HT-29 (cell line): ENCODE measurements at places on chromosomes 4 and X. TPM values are rescaled to one million over a fixed set of nuclear protein-coding genes. Genes with fewer than 3 reads are reported as not detected.

GRCh38 chr4:40283413-40283812 lies 51.7 kb upstream of the CHRNA9 start:
- no peak for DNase-seq

DNA sequence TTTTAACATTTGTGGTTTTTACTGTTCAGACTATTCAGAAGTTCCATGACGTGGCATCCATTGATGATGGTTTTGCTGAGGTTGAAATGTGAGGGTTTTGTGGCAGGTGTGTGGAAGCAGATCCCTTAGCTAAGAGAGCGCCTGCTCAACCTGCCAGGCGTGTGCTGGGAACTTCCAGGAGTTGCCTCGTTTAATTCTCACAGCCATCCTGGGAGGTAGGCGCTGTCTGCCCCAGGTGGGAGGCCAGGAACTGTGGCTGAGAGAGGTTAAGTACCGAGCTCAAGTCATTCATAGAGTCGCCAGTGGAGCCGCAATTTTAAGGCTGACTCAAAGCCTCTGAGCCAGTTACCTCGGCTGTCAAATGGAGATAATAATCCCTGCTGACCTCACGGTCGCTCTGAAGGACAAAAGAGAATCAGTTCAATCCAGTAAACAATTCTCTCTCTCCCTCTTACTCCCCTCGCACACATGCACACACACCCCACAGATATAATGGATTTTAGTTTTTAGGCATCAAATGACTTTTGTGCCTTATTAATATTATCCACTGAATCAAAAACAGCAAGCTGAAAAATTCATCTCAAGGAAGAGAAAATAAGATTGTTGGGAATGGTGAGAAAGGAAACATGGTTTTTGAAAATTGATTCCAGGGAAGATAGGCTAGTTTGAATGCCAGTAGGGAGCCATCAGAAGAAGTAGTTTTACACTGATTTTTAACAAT lies 171.3 kb downstream of the PTTG2 start:
- DNase-seq: no peak

DNA sequence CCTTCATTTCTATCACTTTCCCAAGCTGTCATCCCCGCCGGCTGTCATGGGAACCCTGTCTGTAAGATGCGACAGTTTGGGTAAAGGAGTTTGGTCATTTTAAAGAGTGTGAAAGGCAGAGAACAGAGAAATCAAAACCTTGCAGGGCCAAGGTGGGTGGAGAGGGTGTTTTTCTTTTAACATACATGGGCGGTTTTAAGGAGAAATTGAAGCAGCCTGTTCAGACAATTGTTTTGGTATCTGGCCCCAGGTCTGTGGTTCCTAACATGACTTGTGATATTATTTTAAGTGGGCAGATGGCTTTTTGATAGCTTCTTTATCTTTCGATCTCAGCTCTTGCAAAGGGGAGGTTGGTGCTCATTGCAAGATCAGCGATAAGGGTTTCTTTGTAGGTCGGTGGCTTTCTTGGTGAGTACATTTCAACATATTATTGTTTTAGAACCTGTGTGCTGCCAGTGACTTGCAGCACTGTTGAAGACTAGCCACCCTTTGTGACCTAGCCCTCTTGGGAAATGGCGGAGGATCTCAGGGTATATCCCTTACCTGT lies 3.7 kb downstream of the PPP1R3F start:
- no peak for DNase-seq

DNA sequence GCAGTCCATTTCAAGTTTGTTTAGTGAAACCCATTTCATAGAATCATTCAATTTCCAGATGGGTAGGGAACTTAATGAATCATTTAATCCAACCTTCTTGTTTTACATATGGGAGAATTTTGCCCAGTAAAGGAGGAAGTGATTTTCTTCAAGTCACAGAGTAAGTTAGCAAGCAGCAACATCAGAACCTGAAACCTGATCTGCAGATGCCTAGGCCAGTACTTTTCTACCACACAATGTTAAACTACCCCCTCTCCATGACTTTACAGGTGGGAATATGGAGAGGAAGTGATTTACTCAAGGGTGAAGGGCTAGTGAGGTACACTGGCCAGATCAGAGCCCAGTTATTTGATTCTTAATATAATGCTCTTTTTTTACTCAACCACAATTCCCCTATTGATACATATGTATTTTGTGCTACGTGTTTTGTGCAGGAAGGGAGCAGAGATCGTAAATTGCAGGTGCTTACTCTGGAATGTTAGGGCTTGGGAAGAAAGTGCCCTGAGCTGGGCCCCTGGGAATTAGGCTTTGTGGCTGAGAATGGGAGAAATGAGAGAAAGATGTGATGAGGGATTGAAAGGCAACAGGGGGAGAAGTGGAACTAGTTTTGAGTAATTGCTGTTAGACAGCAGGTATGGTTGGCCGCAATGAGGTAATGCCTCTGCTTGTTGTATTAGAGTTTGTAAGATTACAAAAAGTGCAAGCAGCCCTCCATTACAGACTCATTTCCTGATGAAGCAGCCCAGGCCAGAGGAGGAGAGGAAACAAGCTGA lies 6.8 kb downstream of the LHFPL1 start:
- DNase-seq: no peak

SUPT20HL1 gene
- total RNA-seq: not detected in 2 replicates

DNA sequence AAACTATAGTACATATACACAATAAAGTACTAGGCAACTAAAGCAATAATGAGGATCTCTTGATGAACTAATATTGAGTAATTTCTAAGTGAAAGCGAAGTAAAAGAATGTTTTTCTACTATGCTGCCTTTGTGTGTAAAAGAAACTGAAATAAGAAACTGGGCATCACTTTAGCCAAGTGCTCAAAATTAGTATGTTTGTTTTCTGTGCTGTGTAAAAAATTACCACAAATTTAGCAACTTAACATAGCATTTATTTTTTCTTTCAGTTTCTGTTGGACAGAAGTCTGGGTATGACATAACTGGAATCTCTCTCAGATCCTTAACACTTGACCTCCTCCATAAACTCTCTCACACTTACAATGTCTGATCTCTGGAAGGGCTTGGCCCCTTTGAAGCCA lies 687.1 kb upstream of the MAGEB2 start:
- no peak for DNase-seq

DNA sequence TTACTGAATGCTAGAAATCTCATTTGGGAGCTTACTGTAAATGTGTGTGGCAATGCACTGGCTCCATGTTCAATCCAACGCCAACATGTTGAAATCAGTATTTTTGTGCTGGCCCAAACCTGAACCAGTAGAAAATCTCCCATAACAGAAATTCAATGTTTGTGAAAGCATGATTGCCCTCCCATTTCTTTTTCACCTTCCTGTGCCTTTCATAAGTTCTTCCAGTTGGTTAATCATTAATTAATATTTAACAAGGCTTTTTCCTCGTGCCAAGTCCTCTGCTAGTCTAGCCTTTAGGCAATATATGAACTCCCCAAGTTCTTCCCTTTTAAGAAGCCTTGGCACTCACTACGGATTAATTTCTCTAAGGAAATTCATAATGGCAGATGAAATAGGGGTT lies 1.3 kb upstream of the PLS3 start:
- peak; percentile 56 for DNase-seq

STK32B gene
- total RNA-seq: not detected in 2 replicates

RNF150 gene
- not detected in 2 replicates for total RNA-seq

- DNase-seq: no peak
Measured at GRCh38 chr4:8326206-8326605, 56.7 kb downstream of the HTRA3 start.

DNA sequence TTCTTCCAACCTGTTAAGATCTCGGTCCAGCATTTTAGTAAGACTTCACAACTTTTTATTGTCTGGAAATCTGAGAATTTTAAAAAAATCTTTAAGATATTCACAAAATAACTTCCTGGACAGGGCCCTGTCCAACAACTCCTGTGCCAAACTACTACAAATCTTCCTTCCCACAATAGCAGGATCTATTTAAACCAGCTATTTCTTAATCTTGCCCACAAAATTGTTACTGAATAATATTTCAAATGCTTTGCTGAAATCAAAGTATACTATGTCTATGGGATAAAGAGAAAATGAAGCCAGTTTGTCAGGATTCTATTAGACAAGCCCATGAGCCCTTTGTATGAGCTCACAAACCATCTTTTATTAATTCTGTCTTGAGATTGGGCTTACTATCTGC lies 104.1 kb upstream of the DDIT4L start:
- DNase-seq: no peak

DNA sequence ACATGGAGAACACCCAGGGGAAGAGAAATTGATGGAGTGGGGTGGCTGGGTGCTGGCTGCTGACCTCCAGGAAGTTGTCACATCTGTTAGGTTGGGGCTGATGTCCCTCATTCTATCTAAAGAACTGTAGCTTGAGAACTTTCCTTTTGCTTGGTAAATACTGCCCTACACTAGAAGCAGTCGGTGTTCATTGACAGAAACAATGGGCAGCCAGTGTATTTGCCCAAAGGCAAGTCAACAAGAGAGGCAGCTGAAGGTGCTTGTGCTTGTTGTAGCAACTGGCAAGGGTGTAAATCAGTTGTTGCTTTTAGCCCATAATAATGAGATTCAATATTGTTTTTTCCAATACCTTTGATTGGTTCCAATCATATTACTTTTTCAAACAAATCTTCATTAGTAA lies 956 bp downstream of the TMEM154 start:
- DNase-seq: no peak

TCP11X1 gene
- total RNA-seq: not detected in 2 replicates

BLOC1S4 gene
- 28.7 and 31.3 TPM in 2 replicates for total RNA-seq

- no peak for DNase-seq
Measured at GRCh38 chr4:147737623-147738022, 5.7 kb downstream of the ARHGAP10 start.

GRCh38 chr4:102141842-102142241 lies 203.4 kb downstream of the SLC39A8 start:
- no peak for DNase-seq

GRCh38 chr4:152634110-152634760 lies 45.6 kb downstream of the TMEM154 start:
- DNase-seq: no peak

GRCh38 chr4:186074189-186074588 lies 5.2 kb downstream of the TLR3 start:
- DNase-seq: no peak

CORIN gene
- 0.03 TPM in 1 of 2 replicates, not detected in the other for total RNA-seq

GRCh38 chr4:163815776-163816175 lies 321.3 kb downstream of the TMA16 start:
- no peak for DNase-seq

- DNase-seq: peak; percentile 18
Measured at GRCh38 chrX:39894683-39895082, 203.1 kb downstream of the BCOR start.

DNA sequence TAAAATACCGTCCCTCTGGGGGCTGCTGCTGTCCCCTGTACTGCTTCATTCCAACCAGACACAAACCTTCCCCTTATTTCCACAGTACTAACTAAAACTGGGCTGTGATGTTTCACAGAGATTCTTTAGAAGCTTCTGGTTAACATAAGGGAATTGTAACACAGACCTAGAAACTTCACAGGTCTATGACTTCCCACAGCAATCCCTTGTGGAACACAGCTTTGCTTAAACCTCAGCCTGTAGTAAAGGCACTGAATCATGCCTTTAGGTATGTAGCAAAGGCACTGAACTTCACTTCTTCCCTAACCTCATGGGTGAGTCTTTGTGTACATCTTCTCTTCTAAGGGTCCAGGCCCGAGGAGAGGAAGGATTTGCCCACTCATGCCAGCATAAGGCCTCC lies 49.4 kb downstream of the SPINK2 start:
- no peak for DNase-seq

TRIM75 gene
- total RNA-seq: not detected in 2 replicates

- DNase-seq: no peak
Measured at GRCh38 chrX:53795576-53795975, 109.1 kb upstream of the HUWE1 start.

GRCh38 chr4:153114771-153115321 lies 89.4 kb upstream of the TRIM2 start:
- peak; percentile 49 for DNase-seq

- no peak for DNase-seq
Measured at GRCh38 chr4:17098996-17099395, 200.6 kb upstream of the LDB2 start.

DNA sequence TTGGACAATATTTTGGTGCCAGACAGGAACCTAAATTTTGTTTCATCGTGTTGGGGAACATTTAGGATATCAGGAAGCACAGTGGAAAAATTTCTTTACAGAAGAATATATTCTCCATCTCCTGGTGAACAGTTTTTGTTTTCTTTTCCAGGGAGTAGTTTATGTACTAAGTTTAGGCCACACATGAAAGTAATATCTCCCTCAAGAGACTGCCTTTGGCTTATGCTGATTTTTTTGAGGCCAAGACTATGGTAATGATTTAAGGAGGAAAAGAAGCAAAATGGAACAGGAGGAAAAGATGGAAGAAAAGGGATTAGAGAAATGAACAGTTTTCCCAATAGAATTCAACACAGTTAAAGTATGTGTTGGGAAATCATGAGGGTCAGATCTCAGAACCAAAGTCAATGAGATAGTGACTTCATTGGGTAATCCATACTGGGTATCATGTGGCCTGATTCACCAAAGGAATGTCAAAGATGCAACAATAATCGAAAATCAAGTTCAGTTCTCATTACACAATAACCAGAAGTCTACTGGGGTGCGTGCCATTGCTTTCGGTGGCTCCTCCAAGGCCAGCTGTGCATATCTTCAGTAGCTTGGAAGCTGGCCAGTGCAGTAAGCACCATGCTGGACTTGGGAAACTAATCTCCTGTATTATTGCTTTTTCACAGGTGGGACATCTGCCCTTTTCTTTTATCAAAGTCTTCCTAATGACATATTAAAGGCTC lies 234.8 kb downstream of the COL25A1 start:
- DNase-seq: no peak

GRCh38 chr4:115213716-115214115 lies 100.3 kb upstream of the NDST4 start:
- no peak for DNase-seq

GPC3 gene
- 0.16 and 1.3 TPM in 2 replicates for total RNA-seq

DNA sequence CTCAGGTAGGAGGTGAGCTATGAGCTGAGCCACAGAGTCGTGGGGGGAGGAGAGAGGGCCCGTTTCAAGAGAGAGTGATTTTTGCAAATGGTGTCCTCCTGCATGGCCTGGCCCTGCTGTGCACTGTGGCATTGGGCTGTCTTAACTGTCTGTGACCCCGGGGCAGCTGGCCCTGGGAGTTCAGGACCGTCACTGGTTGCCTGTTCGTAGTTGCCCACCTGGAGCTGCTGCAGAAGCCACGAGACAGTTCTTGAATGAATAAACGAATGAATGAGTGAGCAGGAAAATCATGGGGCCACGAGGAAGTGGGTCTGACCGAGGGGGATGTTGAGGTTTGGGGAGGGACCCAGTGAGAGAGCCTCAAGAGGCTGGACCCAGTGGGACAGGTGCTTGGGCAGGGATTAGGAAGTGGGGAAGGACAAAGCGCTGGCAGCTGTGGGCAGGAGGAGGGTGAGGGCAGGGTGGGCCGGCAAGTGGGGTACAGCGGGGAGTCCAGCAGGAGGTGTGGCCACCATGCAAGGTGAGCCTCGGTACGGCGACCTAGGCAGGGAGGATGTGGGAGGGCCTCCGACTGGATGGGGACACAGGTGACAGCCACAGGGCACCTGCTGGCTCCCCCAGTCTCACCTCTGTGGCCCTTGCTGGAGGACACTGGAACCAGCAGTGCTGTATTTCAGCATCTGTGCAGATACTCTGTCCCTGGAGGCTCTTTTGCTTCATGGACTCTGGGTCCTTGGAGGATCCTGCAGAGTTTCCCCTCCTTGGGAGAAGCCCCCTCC lies 10.2 kb downstream of the RGS12 start:
- no peak for DNase-seq

GPR82 gene
- not detected in 2 replicates for total RNA-seq
